ENCODE measurements at places on chromosomes 5 and 9.

DNA sequence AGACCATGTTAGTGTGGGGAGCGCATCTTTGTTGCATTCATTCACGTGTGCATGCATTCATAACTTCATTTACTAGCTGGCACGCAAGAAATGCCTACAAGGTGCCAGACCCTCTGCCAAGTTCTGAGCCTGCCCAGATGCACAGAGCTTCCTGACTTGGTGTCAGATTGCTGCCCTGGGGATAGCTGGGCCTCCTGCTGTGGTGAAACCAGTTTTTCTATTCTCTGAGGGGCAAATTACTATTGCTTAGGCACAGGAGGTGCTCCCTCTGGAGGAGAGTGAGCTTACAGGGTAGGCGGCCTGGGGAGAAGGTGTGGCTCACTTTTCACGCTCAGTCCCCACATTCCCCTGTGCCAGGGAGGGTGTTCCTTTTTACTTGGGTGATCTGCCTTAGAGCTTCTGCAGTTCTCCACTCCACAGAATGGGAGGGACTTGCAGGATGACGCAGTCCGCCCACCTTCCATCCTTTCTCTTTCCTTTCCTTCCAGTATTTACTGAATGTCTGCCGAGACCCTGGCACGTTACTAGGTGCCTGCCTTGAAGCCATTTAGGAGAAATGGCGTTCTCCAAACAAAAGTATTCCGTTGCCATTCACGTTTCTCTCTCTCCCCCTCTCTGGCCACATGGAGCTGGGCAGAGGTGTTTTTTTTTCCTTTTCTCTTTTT, 27.9 kb upstream of the CTNNA1 start:
- DNase-seq, result no peak

DNA sequence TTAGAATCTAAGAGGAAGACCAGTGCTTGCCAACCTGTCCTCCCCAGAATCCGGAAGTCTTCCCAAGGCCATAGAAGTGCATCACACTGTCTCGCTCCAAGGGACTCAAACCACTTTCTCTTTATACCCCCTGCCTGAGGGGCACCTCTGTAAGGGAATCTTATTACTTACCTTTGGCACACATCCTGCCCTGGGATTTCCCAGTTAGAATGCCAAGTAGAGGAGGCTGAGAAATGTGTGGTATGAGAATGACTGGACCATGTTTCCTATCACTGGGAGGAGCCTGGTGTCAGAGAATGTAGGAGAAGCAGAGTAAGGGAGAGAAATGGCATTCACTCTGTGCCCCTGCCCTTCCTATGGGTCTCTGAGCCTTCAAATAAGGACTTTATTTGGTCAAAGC, 85.8 kb downstream of the AOPEP start:
- no peak for DNase-seq

- DNase-seq, result no peak
Measured at GRCh38 chr9:130820135-130820738, 14.8 kb upstream of the ABL1 start.

DNA sequence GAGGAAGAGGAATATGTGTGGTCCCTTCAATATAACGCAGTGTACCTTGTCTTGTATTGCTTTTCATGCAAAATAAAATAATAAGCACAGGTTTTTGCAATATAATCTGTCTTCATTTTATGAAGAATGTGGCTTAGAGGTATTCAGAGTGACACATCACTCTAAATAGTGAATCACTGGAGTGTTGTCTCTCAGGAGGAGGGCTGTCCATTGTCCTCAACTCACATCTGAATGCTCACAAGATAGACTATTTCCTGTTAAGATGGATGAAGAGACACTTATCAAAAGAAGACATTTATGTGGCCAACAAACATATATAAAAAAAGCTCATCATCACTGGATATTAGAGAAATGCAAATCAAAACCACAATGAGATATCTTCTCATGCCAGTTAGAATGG, 1147.5 kb upstream of the C9orf72 start:
- DNase-seq, result no peak
